Kidney tubule cell (primary cell): ENCODE measurements at places on chromosomes 7 and 10.
A peak's percentile ranks its signal among the peaks of the same experiment; 100 is the strongest.

- no peak for DNase-seq
Measured at GRCh38 chr10:18737841-18738240, 78.6 kb downstream of the ARL5B start.

- no peak for DNase-seq
Measured at GRCh38 chr10:27366769-27367168, 126.2 kb upstream of the ACBD5 start.

DNA sequence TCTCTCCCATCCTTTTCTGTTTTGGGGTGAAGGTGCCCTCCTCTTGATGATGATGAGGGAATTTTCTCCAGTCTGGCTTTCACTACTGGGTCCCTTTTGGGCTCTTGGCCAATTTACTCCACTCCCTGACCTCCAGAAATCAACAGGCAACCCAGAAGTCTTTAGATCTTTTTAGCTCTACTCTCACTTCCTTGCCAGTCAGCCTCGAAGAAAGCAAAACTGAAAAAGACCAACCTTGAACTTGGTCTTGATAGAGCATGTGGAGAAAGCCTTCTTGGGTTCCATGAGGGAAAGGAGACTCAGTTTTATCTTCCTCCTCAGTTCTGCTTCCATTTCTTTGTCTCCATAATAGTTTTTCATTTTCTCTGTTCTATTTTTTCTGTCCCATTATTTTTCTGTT, 91.4 kb upstream of the NPVF start:
- no peak for DNase-seq

GRCh38 chr10:44173608-44173894, 211.3 kb downstream of the CXCL12 start:
- no peak for DNase-seq

GRCh38 chr7:155652156-155653114, 8.0 kb downstream of the RBM33 start:
- DNase-seq = peak; percentile 61

- no peak for DNase-seq
Measured at GRCh38 chr10:78771260-78771659, 297.5 kb upstream of the ZMIZ1 start.

DNA sequence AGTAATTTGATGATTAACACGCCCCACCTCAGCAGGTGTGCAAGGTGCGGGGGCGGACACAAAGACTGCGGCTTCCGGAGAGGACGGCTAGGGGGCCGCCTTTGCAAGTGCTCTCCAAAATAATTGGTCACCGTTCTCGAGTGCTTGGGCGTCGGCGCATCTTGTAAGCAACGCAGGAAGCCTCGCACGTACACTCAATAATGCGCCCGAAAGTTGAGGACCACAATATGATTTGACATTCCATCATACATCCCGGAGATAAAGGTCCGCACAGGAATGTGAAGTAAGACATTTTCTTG, 114.7 kb downstream of the EBF3 start:
- DNase-seq = no peak

GRCh38 chr10:124035928-124036558, 57.4 kb downstream of the CHST15 start:
- DNase-seq = peak; percentile 22

DNA sequence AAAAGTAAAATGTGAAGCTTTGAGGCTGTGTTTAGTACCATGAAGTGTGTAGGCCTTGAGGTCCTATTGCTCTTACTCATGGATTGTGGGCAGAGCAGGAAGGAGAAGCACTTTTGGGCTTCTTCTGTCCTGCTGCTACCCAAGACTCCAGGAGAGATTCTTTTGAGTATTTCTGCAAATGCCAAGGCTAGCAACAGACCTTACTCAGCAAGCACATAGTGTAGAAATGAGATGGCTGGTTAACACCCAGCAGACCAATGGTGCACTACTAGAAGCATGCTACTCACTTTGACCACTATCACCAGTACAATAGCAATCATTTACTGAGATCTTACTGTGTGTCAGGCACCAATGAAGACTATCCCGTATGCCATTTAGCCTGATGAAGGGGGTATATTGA, 3.2 kb downstream of the PLPP4 start:
- peak; percentile 79 for DNase-seq

DNA sequence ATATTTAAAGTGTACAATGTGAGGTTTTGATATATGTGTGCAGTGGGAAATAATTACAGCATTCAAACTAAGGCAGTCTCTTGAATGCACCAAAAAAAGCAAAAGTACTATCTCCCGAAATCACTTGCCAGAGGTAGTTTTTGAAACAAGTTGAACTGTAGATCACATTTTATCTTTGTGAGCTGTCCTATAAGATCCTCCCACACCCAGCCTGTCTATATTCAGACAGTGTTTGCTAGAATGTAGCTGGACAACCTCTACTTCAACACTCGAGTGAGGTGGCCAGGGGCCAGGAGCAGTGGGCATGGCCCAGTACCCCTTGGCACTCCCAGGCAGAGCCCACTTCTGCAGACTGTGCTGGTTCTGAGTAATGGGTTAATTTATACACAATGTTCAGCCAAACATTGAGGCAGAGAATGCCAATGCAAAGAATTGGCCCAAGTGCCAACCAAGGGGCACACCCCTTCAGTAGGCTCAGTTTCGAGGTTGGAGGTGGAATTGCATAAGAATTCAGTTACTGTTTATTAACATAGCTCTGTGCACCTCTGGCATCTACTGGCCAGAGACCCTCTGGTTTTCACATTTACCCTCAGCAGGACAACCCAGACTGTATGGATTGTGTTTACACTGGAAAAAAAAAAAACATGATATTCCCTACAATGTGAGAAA, 70.5 kb downstream of the AHR start:
- DNase-seq = no peak

GRCh38 chr10:32104181-32104580, 48.0 kb upstream of the KIF5B start:
- DNase-seq = no peak

DNA sequence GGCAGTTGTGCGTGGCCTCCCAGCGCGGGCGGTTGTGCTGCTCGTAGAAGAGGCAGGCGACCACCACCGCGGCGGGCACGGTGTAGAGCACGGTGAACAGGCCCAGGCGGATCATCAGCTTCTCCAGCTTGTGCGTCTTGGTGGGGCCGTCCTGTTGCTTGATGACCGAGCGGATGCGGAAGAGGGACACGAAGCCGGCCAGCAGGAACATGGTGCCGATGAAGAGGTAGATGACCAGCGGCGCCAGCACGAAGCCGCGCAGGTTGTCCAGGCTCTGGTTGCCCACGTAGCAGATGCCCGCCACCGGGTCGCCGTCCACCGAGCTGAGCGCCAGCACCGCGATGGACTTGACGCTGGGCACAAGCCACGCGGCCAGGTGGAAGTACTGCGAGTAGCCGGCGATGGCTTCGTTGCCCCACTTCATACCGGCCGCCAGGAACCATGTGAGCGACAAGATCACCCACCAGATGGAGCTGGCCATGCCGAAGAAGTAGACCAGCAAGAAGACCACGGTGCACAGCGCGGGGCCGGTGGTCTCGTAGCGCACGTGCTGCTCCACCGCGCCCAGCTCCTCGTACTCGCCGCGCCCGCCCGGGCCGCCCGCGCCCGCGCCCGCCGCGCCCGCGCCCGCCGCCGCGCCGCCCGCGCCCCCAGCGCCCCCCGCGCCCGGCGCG, 2.2 kb downstream of the FZD8 start:
- DNase-seq = peak; percentile 63

GRCh38 chr7:2803755-2804154, 40.4 kb downstream of the GNA12 start:
- no peak for DNase-seq

DNA sequence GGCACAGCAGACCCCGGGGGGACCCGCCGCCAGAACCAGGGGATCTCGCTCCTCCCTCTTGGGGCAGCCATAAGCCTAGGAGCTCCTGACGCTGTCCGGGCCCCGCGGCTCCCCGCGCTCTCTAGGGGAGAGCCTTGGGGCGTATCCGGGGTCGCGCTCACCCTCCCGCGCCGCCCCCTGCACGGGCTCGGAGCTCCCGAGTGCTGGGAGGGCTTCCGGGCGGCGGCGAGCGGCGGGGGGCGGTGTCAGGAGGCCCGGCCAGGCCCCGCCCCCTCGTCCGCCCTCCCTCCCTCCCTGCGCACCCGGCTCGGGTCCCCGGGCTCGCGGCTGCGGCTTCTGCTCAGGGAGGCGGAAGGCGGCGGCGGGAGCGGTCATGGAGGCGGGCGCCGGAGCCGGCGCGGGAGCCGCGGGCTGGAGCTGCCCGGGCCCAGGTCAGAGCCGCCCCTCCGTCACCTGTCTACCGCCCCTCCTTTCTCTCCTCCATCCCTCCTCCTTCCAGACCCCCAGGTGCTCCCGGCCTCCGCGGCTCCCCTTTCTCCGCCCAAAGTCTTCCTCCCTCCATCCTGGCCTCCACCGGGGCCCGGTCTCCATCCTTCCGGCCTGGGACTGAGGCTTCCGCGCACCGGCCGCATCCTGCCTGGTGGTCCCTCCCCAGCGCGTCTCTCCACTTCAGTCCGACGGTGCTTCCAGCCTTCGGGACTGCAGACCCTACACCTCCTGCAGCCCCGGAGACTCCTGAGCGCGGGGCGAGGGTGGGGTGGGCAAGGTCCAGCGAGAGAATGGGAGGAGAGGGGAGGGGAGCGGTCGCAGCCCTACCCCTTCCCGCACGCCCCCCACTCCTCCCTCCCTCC, at the start of gene CCDC136:
TSS of gene CCDC136 (plus strand) at position 848 of the 851 bp plus-strand sequence. CDS start 444 bp downstream, outside the sequence.
- DNase-seq = peak; percentile 67

GRCh38 chr7:124765401-124766352, at the start of gene GPR37:
GPR37 (minus strand) TSS chr7:124765792; CDS start chr7:124764976, 816 bp downstream.
- DNase-seq = peak; percentile 76

GRCh38 chr7:2425749-2426148, 22.3 kb downstream of the CHST12 start:
- DNase-seq = no peak

- no peak for DNase-seq
Measured at GRCh38 chr10:11113156-11113555, 95.5 kb downstream of the CELF2 start.

- no peak for DNase-seq
Measured at GRCh38 chr7:106569500-106569929, 91.4 kb downstream of the CCDC71L start.

DNA sequence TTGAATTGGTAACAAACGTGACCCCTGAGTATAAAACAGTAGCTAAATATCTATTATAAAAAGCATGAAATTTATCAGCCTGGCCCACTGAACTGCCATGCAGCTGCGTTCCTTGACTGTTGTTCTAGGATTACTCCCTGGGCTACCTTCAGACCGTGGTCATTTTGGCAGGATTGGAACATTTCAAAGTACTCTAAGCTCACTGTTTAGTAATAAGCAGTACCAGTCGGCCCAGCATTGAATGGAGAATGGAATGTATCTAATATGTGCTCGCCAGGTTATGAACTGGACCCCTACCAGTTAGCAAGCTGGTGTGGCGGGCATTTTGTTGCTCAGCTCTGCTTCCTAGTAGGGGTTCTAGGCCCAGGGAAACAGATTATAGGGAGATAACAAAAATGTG, 112.2 kb downstream of the SEMA3C start:
- DNase-seq = no peak

DNA sequence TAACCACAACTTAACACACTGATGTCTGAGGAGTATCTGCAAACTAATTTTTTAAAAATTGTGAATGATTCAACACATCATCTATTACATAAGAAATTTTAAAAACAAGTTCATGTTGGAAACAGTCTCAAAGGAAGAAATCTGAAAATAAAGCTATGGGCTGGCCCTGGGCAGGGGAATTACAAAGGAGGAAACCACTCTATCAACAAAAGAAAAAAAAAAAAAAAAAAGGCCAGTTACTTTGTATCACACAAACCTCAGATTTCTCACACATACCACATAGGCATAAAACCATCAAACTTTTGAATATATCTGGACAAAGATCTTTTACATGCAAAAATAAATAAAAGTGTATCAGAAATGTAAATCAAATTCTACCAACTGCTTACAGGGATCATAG, 20.8 kb downstream of the TIAL1 start:
- no peak for DNase-seq

- no peak for DNase-seq
Measured at GRCh38 chr10:11682851-11683250, 59.3 kb upstream of the ECHDC3 start.

GRCh38 chr10:42638821-42639270, 476 bp upstream of the ZNF33B start:
- DNase-seq = no peak

DNA sequence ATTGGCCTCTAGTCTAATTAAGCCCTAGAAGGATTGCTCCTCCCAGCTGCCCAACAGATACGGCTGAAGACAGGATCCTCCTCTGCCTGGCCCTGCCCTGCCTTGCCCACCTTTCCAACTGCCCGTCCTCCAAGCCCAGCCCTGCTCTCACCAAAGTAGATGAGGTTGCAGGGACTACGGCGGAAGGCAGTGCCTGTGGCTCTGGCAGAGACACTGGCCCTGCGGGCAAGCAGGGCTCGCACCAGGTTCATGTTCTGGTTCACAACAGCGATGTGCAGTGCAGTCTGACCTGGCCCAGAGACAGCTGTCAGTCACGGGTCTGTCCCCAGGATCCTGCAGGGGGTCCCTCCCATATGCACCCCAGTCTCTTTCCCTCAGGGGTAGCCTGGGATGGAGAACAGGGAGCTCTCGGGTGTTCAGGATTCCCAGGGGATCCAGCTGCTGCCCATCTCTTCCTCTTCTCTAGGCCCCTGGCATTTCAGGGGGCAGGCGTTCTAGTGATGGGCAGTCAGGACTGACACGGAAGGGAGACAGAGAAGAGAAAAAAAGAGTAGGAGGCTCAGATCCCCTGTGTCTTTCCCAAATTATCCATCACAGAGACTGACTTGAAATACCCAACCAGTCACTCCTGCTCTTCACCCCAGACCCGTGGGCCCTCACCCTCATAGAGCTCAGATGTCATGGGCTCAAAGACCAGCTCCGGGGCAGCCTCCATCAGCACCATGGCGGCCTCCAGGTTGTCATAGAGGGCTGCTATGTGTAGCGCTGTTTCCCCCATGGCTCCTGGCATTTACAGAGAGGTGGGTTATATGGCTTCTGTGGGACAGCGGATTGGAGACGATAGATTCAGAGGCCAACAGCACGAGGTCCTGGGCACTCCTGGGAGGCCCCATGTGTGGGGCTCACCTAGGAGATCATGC, 8.3 kb downstream of the TRPV6 start:
- no peak for DNase-seq

DNA sequence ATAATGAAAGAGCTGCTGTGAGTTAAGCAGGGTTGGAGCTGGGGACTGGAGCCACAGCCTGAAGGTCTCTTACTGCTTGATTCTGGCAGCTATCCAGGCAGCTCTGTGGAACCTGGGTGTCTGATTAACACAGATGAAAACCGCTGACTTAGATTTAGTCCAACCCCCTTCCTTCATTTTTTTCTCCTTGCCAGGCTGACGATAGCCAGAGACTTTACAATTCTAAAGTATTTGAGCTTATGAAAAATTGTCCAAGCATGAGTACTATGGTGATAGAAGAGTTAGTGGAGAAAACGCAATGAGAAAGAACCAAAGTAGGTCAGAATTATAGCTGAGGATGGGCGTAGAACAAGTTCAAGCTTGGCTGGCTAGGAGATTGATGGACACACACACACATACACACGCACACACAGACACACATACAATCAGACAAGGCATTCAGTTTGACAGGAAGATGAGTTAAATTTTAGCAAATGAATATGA, 13.5 kb upstream of the GPR85 start:
- peak; percentile 94 for DNase-seq
